ENCODE measurements at places on chromosomes 6 and 20. TPM values are rescaled to one million over a fixed set of nuclear protein-coding genes. Genes with fewer than 3 reads are reported as not detected.

DNA sequence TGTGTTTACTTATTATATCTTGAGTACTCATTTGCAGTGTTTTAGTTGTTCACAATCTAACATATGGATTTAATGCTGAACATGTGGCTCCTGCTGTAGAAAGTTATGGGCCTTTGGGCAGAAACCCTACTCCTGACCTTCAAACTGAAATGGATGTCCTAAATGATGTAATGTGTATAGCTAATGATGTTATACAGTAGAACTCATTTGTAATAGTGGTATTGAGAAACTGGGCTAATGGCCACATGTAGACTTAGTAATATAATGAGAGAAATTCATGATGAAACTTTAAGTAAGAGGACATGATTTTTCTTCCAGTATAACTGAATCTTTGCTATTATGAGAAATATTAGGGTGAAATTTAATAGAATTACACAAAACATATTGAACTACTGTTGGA, 121.3 kb upstream of the PTPRK start:
- no peak for DNase-seq

- no peak for DNase-seq
These were observed 144.3 kb downstream of the CDH4 start for GRCh38 chr20:61396262-61396848.

DNA sequence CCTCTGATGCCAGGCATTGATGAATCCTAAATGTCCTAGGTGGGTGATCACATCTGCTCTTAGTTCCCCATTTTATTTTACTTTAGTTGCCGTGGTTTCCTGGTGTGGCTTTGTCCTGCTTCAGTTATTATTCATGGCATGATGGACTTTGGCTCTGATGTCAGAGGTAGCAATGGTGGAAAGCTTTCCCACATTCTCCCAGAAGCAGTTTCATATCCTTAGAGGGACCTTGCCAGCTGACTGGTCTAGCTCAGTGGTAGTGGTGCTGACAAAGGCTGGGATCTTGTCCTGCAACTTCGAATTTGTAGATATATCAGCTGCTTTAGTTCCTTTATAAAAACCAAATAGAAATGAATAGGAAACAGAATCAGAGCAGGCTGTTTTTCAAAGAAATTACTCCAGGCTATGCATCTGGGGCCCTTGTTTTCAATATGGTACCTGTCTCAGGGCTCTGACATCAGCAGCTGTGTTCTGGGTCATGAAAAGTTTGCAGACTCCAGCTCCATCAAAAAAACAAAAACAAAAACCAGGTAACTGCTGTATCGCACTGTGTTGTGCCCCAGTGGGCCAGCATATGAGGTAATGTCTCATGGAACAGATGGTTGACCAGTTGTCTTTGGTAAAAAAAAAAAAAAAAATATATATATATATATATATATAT, 133.7 kb downstream of the PLCB4 start:
- DNase-seq = no peak

HSPA1L gene
- total RNA-seq = 0.84 TPM

ITPR3 gene
- total RNA-seq = 18.5 TPM

DNA sequence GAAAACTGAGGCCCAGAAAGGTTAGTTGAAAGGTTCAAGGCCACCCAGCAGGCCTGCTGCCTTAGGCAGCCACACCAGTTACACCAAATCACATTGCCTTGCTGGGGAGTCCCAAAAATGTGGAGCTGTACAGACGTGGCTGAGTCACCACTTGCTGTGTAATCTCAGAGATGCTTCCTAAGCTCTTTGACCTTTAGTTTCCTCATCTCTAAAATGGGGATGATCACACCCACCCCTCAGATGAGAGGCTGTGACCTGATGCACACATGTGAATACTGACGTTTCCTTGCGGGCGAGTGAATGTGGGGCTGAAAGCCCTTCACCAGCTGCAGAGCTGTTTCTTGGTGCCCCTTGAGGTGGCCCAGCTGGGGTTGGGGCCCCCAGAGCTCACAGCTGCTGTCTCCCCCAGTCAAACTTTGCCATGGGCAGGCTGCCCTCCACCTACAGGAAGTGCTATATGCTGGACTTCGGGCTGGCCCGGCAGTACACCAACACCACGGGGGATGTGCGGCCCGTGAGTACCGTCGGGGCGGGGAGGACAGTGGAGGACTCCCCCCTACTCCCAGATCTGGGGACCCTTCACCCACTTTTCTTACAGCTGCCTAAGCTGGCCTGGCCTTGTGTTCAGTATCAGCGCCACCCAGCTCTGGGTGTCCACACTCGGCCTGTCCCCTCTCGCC, 11.0 kb downstream of the TTBK1 start:
- DNase-seq = no peak

- DNase-seq = peak; percentile 53
These were observed 150.3 kb downstream of the SYCP2 start for GRCh38 chr20:59782986-59783640.

- no peak for DNase-seq
These were observed 78.8 kb upstream of the HMGN3 start for GRCh38 chr6:79313254-79313653.

C6orf163 gene
- 3.1 TPM for total RNA-seq

SNAP25 gene
- total RNA-seq = 0.29 TPM

OR2H2 gene
- total RNA-seq = not detected

HDDC2 gene
- 53.9 TPM for total RNA-seq

GRCh38 chr6:63817492-63818050, 182.0 kb downstream of the PHF3 start:
- no peak for DNase-seq

DNA sequence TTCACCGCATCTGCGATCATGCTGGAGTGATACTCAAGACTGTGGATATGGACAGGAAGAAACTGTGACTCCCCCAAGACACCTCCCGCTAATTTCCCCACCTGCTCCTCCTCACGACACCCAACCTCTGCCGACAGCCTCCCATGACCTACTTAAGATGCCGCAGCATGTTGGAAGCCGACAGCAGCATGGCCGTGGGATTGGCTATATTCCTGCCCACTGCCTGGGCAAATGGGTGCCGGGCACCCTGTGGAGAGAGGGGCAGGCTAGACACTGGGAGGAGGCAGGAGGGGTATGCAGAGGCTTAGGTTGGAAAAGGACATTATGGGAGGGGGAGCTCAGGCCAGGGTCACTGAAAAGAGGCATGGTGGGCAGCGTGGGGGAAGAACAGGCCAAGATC, 4.5 kb downstream of the IDH3B start:
- peak; percentile 47 for DNase-seq

DNA sequence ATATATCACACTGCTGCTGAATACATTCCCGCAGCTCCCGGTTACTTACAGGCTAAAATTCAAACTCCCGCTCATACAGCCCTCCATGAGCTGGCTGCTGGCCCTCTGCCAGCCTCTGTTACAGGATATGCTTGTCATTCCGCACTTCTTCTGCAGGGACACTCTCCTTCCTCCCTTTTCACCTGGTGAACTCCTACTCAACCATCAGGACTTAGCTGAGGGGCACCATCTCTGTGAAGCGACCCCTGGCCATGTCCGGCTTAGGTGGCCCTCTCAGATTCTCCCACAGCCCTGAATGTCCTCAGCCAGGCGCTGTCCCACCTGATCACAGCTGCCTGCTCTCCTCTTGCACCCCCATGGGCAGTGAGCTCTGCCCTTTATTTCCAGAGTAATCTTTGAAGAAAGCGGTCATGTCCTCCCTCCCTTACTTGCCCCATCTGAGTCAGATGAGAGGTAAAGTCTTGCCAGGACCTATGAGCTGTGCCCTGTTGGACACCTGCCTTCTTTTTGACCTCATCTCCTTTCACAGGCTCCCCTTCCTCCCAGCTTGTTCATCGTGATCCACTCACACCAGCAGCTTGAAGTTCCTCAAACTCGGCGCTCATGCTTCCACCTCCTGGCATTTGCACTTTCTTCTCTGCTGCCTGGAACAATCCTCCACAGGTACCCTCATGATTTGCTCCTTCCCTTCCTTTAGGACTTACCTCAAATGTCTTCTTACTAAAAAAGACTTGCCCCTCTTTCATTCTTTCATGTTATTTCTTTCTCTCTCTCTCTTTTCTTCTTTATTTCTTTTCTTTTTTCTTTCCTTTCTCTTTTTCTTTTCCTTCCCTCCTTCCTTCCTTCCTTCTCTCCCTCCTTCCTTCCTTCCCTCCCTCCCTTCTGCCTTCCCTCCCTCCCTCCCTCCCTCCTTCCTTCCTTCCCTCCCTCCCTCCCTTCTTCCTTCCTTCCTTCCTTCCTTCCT, 5.6 kb downstream of the CYP24A1 start:
- DNase-seq = no peak

DNA sequence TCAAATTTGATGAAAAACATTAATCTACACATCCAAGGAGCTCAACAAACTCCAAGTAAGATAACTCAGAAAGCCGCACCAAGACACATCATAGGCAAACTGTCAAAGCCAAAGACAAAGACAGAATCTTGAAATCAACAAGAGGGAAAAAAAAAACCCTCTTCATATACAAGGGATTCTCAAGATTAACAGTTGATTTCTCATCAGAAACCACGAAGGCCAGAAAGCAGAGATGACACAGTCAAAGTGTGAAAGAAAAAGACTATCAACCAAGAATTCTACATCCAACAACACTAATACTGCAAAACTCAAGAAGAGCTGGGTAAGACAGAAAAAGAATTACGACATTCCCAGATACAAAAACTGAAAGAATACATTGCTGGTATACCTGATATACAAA, 73.8 kb downstream of the CDK19 start:
- no peak for DNase-seq
